ENCODE measurements at places on chromosomes 13 and 19.

GRCh38 chr19:7489609-7490044, 792 bp upstream of the PEX11G start:
- no peak for DNase-seq

DNA sequence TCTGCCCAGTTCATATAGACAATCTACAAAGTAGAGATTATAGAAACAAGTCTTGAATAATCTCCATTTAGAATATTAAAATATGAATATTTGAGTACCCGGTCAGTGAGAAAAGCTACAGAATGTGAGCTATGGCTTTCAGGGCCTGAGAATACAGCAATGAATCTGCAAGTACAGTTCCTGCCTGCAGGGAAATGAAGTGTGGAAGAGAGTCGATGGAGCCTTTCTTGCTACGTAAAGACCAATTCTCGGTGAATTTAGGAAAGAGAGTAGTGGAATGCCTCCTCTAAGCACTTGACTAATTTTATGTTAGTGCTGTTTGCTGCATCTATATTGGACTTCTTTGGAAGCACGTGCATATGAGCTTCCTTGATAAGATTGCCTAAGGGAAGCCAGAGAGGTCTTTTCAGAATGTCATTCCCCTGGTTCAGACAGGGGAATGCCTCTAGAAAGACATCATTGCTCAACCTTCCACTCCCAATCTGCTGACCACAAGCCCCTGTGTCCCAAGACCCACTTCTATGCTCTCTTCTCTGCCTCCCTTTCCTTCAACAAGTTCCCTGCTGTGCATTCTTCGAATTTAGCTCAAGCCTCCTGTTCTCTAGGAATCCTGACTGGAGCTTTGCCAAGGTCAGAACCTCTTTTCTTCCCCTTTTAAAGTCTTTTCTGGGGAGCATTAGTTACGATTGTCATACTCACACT, 41.9 kb downstream of the GPC6 start:
- no peak for DNase-seq

DNA sequence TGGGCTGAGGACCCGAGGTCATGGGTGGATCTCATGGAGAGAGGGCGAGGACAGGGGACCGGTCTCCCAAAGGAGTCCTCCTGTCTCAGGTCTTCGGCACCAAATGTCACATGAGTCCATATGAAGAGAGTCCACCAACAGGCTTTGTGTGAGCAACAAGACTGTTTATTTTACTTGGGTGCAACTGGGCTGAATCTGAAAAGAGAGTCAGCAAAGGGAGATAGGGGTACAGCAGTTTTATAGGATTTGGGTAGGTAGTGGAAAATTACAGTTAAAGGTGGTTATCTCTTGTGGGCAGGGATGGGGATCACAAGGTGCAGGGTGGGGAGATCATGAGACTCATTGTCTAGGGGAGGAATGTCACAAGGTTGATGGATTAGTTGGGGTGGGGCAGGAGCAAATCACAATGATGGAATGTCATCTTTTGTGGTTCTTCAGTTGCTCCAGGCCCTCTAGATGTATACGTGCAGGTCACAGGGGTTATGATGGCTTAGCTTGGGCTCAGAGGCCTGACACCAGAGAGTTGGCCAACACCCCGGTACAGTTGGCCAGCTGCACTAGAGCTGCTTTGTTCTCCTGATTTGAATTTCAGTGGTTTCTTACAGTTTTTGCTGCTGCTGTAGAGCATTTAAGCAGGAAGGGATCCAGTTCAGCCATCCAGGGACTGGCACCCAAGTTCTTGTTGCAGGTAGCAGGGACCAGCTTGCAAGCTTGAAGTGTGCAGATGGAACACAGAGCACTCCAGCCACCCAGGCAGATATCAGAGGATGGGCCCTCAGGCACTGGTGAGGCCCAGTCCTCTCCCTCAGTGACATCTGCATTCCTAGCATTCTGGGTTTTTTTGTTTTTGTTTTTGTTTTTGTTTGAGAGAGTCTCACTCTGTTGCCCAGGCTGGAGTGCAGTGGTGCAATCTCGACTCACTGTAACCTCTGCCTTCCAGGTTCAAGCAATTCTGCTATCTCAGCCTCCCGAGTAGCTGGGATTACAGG, 26.4 kb upstream of the IGFL1 start:
- peak; percentile 39 for DNase-seq

DNA sequence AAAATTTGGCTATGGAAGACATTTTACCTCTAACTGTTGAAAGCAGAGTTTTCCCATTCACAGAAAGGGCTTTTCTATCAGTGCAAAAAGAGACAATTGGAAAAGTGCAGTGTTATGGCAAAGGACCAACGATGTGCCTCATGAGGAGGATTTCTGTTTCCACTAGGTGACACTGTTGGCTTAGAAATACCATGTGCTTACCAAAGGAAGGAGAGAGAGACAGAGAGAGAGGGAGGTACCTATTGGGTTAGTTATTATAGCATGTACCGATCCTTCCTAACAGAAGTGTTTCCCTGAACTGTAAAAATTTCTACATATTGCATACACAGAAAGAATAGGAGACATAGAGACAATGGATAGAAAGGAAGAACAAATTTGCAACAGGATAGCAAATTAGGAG, 23.9 kb upstream of the PSG4 start:
- no peak for DNase-seq

GRCh38 chr19:12984143-12984627, 11.1 kb upstream of the NFIX start:
- no peak for DNase-seq

- DNase-seq = no peak
Measured at GRCh38 chr13:41701676-41702075, 244.3 kb downstream of the RGCC start.

DNA sequence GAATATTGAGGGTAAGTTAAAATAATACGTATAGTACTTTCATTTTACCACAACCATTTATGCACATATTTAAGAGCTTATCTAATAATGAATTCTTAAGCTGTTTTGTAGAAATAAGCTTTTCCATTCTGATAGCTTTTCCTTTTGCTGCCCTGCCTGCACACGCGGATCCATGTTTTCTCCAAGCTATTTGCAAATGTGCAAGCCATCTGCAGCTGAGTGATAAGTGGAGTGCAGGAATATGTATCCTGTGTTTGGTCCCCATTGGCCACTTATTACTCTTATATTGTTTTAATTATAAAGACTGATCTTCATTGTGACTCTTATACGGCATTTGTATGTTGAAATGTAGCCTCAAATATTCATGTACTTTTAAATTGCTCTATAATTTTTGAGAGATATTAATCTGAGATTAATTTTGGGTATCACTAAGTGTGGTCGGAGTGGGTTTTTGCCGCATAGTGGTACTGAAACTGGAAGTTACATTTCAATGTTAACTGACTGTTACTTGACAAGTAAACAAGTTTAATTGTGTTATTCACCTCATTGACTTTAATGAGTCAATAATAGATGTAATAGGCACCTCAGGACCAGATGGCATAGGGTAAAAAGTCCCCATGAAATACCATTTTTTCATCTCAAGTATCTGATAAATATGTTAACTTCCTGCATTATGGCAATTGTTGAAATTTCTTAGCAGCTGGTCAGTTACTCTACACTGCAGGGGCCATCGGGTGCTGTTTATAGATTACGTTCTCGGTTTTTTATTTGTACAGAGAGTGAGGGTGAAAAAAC, 1567.4 kb downstream of the EFNB2 start:
- DNase-seq = no peak

- peak; percentile 92 for DNase-seq
Measured at GRCh38 chr13:74575729-74576125, 441.5 kb upstream of the KLF12 start.

DNA sequence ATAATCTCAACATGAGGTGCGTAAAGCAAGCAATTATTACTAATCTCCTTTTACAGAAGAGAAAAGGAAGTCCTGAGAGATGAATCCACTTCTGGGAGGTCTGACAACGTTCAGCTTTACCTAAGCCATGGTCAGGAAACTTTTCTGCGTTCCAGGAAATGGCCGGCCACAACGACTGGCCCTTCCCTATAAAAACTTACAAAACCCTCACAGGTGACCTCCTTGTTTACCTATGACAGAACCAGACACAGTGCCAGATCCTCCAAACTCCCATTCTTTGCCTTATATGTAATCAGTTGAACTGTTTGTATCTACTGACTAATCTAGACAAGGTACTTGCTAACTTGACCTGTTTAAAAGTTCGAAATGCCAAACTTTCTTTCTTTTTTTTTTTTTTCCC, 351.7 kb upstream of the TMTC4 start:
- no peak for DNase-seq

- no peak for DNase-seq
Measured at GRCh38 chr13:109541081-109541480, 245.3 kb downstream of the IRS2 start.

DNA sequence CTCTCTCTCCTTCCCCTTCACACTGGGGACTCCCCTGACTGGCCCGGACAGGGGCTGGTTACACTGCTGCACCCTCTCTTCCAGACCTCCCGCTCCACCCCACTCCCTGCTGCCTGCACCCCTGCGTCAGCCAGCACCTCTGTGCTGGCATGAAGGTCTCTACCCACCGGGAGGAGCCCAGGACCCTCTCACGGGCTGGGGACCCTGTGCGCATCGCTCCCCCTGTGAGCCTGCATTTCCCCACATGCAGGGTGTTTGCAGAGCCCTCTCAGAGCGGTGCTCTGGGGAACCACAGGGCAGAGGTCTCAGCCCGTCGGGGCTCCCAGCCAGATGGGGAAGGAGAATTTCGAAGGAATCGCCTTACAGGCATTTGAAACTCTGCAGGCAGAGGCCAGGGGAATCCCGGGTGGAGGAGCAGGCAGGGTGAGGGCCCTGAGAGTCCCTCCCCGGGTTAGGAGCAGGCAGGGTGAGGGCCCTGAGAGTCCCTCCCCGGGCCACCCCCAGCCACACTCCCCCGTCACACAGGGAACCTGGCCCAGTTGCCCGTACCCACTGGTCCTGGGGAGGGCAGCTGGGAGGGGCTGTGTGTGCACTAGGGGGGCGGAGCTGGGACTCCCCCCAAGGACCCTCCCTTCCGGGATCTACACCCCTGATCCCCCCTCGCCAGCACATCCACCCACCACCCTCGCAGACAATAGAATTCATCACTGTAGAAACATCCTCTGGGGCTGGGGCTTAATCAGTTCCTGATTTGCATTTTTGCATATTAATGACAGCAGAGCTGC, 16.3 kb upstream of the TCF3 start:
- no peak for DNase-seq

GRCh38 chr13:47039106-47039505, 142.3 kb upstream of the HTR2A start:
- DNase-seq = no peak

DNA sequence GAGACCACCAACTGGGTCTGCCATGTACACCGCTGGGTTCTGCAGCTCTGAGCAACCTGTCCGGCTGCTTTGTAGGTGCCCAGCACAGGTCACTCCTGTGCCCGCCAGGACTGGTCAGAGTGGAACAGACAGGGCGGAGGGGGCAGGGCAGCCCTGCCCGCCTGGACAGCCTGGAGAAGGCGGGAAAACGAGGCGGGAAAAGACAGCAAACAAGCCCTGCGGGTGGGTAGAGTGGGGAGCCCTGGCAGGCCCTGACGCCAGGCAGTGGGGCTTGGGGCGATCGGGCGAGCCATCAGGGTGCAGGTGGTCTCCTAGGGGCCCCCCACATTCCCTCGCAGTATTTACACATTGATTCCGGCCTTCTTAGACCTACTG, 533 bp upstream of the UHRF1 start:
- peak; percentile 70 for DNase-seq
